ENCODE measurements at places on chromosomes 3 and 15.

DNA sequence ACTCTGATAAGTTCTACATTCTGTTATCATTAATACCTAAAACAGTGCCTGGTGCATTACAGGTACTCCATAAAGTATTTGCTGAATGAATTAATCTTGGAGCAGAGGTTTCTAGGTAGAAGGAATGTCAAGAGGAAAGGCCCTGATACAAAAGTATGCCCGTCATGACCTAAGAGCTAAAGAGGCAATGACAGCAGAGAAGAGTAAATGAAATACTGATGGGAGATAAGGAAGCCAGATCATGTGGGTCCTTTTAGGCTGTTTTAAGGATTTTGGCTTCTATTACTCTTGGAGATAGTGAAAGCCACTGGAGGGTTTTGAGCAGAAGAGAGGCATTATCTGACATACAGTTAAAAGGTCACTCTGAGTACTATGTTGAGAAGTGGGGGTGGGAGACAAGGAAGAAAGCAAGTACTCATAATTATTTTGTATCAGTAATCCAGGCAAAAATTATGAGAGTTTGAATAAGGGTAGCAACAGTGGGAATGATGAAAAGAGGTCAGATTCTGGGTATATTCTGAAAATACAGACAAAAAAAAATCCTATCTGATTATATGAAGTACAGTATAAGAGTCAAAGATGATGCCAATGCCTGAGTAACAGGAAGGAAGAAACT is 48.3 kb downstream of the DENND4A start:
- no peak for DNase-seq

DNA sequence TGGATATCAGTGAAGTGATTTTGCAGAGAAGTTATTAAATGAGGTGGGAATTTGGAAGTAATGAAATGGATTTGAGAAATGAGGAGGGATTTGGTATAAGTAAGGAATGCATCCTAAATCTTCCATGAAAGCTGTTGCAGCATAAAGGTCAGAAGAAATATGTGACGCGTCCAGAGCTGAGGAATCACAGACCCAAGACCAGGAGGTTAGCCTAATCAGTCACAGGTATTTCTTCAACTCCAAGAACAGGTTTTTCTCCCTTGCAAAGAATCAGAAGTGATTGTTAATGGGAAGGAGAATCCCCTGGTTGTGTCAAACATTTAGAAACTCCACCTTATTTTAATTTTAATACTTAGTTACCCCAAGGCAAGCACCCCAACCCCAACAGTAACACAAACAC is 253.2 kb downstream of the MEX3B start:
- DNase-seq, result no peak

DNA sequence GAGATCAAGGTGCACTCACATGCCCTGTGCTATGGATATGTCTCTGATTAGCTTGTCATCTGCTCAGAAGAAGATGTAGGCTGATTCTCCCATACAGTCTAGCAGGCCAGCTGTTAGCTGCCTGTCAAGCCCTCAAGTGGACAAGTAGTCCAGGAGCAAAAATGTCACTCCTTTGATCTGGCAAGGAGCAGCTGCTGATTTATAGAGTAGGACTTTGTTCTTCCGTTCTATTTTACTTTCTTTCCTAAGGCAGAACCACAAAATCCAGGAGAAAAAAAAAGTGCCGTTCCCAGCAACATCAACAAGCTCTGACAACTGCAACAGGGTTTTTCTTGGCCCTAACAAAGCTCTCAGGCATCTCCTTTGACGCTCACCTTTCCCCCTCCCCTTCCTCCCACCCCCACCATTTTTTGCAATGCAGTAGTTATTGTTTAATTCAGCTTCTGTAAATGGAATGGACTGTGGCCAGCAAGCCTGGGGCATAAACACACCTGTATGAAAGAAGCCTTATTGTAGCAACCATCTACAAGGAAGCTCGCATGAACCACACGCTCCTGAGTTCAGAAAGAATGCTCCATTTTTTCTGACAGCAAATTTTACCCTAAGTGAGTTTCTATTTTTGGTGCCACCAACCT is 196.3 kb downstream of the MEIS2 start:
- DNase-seq, result no peak

DNA sequence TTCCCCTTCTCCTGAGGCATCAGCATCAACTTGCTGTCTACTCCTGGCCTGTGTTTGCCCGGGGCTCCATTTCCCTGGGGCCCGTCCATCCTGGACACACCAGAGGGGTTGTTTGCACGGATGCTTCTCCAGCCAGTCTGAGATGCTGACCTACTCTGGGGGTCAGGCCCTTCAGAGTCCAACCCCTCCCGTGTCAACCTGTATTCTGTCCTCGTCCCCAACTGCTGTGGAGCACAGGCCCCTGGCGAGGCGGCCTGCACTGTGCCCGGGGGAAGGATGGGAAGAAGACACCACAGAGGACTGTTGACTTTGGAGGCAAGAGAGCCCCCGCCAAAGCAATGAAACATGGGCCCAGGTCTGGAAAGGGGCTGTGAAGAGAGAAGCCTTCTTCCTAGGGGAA is 25.8 kb downstream of the ALS2CL start:
- no peak for DNase-seq

DNA sequence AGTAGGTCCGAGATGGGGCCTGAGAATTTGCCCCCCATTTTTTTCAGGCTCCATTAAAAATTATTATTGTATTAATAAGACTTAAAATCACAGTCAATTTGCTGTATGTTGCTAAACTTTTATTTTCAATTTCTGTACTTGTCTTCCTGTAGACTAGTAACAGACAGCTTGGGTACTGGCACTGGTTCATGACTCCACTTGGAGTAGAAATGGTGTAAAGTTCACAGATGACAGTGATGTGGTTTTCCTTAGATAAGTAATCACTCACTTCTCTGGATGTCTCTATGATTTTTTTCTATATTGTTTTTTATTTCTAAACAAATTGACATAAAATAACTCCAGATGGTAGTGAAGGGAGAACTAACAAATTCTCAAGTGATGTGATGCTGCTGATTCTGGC is 15.6 kb upstream of the ZNF80 start:
- DNase-seq, result no peak

- peak; percentile 95 for DNase-seq
Observed at GRCh38 chr3:127734754-127735473, 62.2 kb downstream of the ABTB1 start.

DNA sequence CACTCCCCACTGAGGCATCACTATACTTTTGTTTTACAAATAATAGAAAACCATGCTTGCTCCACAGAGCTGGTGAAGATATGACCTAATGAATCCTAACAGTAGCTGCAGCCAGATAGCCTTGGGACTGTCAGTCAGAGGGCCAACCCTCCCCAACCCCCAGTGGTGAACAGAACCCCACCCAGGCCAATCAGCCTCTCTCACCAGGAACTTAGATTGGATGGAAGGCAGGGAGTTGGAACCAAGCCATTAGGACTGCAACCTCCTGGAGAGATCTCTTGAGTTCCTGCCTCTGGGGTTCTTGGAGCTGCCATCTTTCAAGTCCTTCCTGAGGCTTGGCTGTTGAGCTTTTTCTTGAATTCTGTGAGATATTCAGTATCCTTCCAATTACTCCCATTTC is 3.0 kb upstream of the MRPS22 start:
- DNase-seq, result no peak

GRCh38 chr3:138184994-138185393 is 2.1 kb upstream of the ARMC8 start:
- DNase-seq, result no peak

DNA sequence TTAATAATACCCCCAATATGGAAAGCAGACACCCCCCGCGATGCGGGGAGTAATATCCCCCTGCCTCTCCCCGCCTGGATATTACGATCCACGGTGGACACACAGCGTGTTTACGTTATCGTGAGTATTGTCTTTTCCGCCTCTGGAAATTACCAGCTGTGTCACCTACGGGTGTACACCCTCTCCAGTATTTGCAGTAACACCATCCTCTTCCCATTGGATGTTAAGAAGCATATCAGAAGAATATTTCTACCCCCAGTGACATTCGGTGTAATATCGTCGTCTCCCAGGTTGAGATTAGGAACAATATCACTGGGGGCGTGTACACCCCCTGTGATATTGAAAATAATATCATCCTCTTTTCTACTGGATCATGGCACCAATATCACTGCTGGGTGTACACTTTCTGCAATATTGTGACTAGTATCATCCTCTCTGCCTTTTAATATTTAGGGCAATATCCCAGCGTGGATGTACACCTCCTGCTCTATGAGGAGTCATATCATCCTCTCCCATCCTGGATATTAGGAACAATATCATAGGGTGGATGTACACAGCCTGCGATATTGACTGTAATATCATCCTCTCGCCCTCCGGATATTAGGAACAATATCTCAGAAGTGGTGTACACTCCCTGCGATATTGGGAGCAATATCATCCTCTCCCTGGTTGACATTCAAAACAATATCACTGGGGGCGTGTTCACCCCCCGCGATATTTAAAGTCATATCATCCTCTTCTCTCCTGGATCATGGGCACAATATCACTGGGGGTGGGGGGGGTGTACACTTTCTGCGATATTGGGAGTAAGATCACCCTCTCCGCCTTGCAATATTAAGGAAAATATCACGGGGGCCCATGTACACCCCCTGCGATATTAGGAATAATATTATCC is 20.3 kb upstream of the BMF start:
- no peak for DNase-seq

GRCh38 chr15:60961541-60962485 is 267.3 kb downstream of the RORA start:
- no peak for DNase-seq

DNA sequence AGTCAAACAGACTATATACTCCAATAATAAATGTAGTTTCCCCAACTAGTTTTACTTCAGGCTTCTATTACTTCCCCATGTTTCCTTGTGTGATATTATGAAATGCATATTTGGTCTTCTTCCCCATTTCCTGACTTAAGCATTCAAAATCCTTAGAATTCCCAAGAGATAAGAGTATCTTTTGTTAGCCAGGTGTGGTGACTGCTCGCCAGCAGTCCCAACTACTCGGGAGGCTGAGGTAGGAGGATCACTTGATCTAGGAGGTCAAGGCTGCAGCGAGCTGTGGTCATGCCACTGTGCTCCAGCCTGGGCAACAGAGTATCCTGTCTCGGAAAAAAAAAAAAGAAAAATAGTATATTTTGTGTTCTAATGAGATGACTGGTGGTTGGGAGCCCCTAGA is 72.7 kb upstream of the UBE2E2 start:
- DNase-seq, result no peak

GRCh38 chr3:171169443-171169842 is 142.9 kb upstream of the SLC2A2 start:
- DNase-seq, result no peak

DNA sequence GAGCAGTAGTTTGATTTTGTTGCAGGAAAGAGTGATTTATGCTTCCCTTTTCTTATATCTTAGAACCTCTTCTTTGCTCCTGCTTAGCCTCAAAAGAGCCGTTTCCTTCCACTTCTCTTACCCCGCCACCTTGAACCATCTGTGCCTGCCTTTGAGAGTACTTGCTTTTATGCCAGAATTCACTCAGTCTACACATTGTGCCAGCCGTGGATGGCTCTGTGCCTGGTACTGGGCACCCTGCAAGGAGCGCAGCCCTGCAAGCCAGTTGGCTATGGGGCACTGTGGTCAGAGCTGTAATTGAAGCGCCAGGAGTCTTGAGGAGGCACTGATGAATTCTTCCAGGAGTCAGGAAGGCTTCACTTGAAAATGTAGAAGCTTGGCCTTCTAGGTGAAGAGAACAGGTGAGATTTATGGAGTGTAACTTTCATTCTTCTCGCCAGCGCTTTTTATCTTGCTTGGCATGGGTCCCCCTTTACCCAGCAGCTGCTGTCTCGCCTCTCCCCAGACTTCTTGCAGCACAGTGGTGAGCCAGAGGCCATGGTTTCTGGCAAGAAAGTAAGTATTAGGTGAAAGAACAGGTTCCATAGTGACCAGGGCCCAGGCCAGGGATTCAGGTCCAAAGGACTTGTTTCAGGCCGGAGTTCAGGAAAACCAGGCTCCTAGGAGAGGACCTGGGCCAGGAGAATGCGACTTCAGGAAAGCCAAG is 4.9 kb downstream of the TMED3 start:
- DNase-seq, result no peak

GRCh38 chr3:166472015-166472414 is 634.8 kb upstream of the BCHE start:
- DNase-seq, result no peak

DNA sequence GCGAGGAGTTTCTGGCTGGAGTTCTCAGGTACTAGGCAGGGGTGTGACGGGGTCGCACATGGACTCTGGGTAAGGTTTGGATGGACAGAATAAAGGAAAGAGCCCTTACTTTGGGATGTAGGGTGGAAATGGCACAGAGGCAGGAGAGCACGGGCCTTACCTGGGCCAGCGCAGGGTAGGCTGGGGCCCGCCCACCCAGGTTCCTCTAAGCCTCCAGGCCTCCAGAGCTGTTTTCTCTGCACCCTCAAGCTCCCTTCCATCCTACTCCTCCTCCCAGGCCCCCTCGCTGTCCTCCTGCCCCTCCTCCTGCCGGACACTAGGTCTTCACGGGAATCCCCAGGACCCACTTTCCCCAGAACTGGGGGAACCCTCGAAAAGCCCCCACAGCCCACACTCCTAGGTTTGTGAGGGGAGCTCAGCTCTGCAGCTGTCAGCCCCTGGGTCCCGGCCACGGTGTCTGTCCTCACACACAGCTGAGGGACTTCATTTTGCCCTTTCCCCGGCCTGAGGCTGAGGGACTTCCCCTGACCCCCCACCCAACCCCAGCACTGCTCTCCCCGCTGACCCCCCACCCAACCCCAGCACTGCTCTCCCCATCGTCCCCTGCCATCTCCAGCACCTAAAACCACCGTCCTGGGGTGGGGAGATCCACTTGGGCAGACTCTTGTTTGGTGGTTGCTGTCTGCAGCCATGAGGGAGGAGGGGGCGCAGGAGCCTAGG is 53.0 kb upstream of the PCSK6 start:
- DNase-seq, result no peak

GRCh38 chr3:147038481-147038880 is 367.9 kb downstream of the ZIC4 start:
- DNase-seq, result peak; percentile 10

DNA sequence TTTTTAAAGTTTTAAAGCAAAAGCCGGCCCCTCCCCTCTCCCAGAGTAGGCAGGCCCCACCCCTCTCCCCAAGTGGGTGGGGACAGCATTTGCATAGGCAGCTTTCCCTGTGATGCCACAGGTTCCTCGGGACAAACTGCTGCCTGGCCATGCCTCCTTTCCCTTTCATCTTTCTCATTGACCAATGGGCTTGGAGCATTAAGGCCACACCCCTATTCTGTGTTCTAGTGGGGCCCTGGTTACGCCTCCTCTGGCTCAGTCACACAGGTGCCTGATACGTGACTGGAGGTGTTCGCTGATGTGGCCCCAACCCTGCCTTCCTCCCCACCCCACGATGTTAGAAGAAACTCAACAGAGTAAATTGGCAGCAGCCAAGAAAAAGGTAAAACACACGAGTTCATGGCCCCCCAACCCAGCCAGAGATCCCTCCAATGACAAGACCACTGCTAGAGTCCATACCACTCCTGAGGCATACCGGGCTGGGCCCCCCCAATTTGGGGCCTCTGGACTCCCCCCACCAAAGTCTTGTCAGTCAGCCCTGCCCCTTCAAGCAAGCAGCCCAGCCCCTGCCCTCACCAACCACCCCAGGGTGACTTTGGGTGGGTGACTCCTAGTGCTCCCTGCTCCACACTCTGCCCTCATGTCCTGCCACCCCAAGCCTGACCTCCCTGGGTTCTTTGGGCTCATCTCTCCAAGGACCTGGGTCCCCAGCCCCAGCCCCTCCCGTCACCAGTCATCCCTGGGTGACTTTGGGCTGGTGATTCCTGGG is 62.8 kb upstream of the CSPG4 start:
- DNase-seq, result no peak

- DNase-seq, result no peak
Observed at GRCh38 chr15:73660455-73660854, 23.7 kb upstream of the CD276 start.

GRCh38 chr15:85010386-85011159 is 28.9 kb downstream of the PDE8A start:
- DNase-seq, result no peak

- DNase-seq, result peak; percentile 63
Observed at GRCh38 chr3:60708191-60708975, 542.9 kb downstream of the FHIT start.

Data from non-pigmented ciliary epithelial cell (primary cell).